CD4-positive, alpha-beta T cell treated with Interleukin-15 for 1 hour (primary cell): ENCODE measurements at places on chromosomes 11 and 22.

GRCh38 chr11:32829157-32829679 is 509 bp upstream of the PRRG4 start:
- DNase-seq, result no peak

DNA sequence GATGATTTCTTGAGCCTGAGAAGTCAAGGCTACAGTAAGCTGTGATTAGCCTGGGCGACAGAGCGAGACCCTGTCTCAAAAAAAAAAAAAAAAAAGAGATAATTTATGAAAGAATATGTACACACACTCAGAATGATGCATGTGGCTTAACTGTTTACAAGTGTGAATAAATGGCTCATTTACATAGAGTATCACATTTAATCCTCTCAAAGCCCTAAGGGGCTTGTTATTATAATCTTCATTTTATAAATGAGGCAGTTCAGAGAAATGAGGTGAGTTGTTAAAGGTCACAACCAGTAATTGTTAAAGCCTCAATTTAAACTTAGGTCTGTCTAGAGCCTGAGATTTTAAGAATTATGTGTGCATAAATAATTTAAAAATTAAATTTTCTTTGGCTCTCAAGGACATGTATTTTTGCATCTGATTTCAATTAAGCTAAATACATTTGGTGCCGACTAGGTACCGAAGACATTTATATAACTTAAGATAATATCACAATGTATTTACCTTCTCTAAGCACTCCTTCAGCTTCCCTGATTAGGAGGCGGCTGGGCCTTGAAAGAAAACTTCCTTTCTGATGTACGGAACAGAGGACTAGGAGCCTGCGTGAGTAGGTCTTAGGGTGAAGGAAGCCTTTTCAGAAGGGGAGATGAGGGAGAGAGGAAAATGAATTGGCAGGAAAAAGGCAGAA is 28.5 kb upstream of the DDX6 start:
- no peak for DNase-seq

DNA sequence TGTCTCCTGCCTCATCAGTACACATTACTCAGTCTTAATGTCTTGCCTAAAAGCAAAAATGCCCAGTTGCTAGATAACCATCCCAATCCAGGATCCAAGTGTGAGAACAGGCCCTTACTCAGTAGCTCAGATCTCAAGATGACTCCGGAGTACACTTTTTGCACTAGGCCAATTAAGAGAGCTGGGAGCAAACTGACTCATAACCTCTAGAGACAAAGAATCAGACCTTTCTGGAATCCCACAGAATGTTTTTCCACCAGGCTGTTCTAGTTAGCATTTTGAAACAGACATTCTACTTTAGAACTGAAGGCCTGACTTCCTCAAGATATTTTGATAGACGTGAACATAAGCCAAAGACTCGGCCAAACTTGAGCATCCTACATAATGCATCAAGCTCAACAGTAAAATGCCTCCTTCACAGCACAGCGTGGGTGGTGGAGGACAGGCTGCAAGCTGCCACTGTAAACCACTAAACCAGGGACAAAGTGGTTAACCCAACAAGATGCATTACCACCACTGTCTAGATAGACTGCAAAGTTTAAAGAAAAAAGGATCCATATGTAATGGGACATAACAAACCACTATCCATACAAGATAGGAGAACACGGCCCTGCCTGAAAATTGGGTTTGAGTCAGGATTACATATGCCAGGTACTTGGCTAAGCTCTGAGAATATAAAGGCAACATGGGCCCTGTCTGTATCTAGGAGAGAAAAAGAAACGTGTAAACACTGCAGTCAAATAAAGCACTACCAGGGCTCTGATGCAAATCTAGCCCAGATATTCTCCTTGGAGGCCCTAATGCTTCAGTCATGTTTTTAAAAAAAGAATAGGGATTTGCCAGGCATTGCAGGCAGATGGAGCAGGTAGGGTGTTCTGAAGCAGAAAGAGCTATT is 48.3 kb downstream of the MYH9 start:
- DNase-seq, result no peak

DNA sequence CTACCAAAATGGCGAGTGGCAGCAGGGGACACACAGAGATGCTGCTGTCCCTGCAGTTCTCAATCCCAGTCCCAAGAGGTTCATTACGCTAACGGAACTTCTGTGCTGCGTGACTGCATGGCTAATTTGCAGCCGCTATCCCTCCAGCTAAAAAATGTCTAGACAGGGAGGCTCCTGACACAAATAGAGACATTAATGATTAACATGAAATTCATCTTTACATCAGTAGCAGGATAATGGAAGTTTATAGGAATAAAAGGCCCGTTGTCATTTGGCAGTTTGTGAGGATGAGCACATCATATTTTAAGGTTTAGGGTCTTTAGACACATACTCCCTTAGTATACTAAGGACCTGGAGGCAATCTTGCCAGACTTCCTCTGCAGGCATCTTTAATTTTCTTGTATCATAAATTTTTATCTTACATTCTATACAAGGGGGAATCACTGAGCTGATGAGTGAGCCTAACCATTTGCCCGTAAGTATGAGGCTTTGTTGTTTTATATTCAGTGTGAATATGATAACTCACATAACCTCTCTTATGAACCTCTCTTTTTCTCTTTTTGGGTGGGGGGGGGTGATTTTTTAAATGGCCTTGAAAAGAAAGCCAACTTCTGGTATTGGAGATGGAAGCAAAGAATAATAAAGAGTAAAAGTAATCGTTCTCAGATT is 99.8 kb upstream of the OR9G4 start:
- DNase-seq, result no peak

- DNase-seq, result peak; percentile 36
Observed at GRCh38 chr11:35107861-35108260, 31.1 kb upstream of the CD44 start.

DNA sequence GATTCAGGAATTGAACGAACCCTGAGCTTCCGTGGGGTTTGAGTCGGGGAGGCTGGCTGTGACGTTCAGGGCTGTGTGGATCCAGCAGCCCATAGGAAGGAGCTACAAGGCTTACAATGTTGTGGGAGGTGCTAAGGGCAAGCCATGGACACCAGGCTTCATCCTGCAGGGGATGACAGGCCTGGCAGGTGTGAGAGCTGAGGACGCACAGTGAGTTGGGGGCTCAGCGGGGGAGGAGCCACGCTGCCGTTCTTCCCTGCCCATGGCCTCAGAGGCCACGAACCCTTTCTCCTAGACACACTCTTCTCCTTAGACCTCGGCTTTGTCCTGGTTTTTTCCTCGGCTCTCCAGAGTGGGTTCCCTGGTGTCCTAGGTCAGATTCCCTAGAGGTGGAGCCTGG is 113.3 kb upstream of the SLC22A12 start:
- DNase-seq, result no peak

DNA sequence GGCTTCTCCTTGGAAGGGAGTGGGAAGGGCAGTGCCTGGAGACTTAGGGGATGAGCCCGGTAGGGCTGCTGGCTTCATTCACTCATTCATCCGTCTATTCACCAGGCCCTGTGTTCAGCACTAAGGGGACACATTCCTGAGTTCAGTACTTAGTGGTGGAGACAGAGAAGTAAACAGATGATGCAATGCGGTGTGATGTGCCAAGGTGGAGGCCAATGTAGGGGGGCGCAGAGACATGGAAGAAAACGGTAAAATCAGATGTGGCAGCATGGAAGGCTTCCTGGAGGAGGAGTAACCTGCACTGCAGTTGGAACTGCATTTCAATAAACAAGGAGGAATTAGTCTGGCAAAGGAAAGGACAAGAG is 21.3 kb downstream of the GRIK4 start:
- no peak for DNase-seq

- no peak for DNase-seq
Observed at GRCh38 chr11:83361831-83362230, 75.7 kb upstream of the CCDC90B start.

DNA sequence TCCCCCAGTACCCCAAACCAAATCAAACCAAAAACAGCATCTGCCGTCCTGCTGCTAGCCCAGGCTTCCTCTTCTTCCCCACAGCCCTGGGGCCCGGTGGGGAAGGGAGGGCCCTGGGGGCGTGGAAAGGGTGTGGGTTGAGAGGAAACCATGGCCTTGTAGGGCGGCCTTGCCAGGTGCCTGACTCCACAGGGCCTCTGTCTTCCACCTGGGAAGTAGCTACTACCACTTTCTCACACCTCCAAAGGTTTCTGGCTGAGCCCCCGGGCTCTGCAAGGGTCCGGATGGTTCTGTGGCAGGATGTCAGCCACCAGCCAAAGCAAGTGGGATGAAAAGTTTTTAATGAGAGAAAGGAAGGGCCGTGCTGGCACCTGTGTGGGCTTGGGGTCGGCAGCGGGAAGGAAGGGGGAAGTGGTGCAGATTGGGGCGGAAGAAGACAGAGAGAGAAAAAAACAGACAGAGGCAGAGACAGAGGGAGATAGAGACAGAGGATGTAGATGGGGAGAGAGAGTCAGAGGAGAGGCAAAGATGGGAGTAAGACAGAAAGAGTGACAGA is 10.5 kb downstream of the TPST2 start:
- peak; percentile 61 for DNase-seq

GRCh38 chr22:26464312-26464711 is 19.3 kb downstream of the HPS4 start:
- DNase-seq, result no peak

DNA sequence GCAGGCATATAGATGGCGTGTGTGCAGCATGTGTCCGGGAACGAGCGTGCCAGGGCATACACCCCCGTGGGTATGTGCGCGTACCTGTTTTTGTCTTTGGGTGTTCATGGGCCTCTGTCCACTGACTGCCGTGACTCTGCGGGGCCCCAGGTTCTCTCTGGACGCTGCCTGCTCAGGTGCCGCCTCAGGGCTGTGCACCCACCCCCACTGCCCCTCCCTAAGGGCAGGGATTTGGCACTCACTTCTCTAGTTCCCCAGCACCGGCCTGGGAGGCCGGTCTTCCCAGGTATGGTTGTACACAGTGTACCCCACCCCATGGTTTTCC is 111.5 kb downstream of the ST3GAL4 start:
- DNase-seq, result no peak

- DNase-seq, result no peak
Observed at GRCh38 chr11:64607381-64607985, 16.5 kb downstream of the SLC22A12 start.

DNA sequence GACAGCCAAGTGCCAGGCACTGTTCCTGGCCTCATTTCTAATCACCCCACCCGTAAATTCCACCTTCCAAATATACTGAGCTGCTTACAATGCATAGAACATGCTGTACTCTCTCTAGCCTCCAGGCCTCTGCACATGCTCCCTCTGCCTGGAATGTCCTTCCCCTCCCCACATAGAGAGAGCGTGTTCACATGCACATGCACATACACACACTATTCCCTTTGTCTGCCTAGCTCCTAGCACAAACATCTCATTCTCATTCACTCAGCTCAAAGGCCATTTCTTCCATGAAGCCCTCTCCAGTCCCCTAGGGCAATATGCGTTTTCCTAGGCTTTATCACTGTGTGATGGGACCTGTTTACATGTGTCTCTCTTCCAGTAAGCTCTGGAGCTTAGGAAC is 144.6 kb downstream of the WT1 start:
- DNase-seq, result no peak

GRCh38 chr11:79439410-79439885 is 1.4 kb downstream of the TENM4 start:
- no peak for DNase-seq

DNA sequence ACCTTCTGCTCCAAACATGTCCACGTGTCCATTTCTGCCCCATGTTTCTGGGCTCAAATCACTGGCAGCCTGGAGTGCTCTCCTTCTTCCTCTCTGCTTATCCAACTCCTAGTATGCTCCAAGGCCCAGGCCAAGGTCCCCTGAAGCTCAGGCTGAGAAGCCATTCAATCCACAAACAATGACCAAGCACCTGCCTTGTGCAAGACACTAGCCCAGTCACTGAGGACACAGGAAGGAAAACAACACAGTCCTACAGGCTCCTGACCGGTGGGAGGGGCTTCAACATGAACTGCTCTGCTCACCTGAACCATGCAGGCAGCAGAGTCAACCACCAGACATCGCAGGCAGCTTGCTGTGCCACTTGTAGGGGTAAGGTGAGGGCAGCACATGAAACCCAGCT is 93.6 kb downstream of the RPL27A start:
- DNase-seq, result no peak

DNA sequence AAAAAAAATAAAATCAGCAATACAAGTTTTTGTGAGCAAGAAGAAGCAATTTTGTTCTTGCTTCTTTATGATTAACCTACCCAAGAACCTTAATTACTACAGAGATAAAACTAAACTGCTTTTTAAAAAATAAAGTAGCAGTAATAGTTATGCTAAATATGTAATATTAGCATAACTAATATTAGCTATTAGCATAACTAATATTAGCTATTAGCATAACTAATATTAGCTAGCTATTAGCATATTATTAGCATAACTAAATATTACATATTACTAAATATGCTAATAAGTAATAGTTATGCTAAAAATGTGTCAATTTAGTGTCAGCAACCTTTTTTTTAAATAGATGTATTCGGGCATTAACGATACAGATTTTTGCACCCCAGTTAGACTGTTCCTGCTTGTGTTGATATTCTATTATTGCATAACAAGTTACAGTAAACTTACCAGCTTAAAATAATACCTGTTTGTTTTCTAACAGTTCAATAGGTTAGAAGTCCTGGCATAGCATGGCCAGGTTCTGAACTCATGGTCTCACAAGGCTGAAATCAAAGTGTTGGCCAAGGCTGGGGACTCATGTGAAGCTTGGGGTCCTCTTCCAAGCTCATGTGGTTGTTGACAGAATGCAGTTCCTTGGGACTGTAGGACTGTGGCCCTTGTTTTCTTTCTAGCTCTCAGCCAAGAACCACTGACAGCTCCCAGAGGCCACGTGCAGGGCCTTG is 48.4 kb downstream of the PDHX start:
- no peak for DNase-seq

DNA sequence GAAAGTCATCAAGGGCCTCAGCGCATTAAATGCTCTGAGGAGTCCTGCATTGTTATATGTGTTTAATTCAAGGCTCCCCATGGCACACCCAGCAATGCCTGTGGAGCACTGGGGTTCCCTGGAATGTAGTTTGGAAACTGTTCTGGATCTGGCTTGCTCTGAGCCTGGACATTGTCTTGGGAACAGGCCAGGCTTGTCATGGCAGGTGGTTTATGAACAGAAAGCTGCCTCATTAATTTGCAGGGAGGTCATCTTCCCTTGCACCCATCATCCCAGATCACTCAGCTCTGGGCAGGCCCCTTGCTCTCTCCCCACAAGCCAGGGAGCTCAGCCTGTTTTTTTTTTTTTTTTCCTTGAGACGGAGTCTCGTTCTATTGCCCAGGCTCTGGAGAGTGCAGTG is 32.9 kb downstream of the RPS6KA4 start:
- no peak for DNase-seq

GRCh38 chr22:25057013-25057881 is 104.7 kb downstream of the KIAA1671 start:
- peak; percentile 49 for DNase-seq

DNA sequence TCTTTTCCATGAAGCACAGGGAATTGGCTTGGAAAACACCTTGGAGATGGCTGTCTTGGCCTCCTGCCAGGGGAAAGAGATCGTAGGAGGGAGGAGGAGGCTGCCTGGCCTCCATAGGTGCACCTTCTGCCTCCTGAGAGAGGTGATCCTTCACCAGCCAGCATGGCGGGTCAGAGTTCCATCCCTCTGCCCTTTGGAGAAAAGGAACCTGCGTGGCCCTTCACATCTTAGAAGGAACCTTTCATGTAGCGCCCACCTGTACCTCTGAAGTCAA is 58.2 kb upstream of the DRD2 start:
- DNase-seq, result no peak
